WTC11 (cell line): ENCODE measurements at places on chromosomes 11 and 22. TPM values are rescaled to one million over a fixed set of nuclear protein-coding genes. Genes with fewer than 3 reads are reported as not detected.

Gene OR8D4
- 0.07 TPM in 1 of 3 replicates, not detected in the others for total RNA-seq

Gene IRAG1
- total RNA-seq = 2.8 to 5.2 TPM (median 3.9 TPM) in 3 replicates

Gene HPX
- total RNA-seq = 1.4 to 2.4 TPM (median 1.7 TPM) in 3 replicates

Gene CCDC34
- total RNA-seq = 18.9 to 23.7 TPM (median 22.8 TPM) in 3 replicates

Gene C11orf86
- 0.44 to 0.87 TPM (median 0.68 TPM) in 3 replicates for total RNA-seq

Gene OR51B6
- not detected in 3 replicates for total RNA-seq

Gene B4GALNT4
- total RNA-seq = 88.0 to 113 TPM (median 97.8 TPM) in 3 replicates

Gene MS4A15
- 0.09 to 0.41 TPM (median 0.39 TPM) in 3 replicates for total RNA-seq
